Activated CD4-positive, alpha-beta memory T cell treated with anti-CD3 and anti-CD28 coated beads for 36 hours (primary cell): ENCODE measurements at places on chromosomes 4 and X. TPM values are rescaled to one million over a fixed set of nuclear protein-coding genes. Genes with fewer than 3 reads are reported as not detected.

Gene TLR10
- 0.05 TPM for total RNA-seq

Gene KCND1
- 2.5 TPM for total RNA-seq

Gene TBX22
- total RNA-seq = not detected

DNA sequence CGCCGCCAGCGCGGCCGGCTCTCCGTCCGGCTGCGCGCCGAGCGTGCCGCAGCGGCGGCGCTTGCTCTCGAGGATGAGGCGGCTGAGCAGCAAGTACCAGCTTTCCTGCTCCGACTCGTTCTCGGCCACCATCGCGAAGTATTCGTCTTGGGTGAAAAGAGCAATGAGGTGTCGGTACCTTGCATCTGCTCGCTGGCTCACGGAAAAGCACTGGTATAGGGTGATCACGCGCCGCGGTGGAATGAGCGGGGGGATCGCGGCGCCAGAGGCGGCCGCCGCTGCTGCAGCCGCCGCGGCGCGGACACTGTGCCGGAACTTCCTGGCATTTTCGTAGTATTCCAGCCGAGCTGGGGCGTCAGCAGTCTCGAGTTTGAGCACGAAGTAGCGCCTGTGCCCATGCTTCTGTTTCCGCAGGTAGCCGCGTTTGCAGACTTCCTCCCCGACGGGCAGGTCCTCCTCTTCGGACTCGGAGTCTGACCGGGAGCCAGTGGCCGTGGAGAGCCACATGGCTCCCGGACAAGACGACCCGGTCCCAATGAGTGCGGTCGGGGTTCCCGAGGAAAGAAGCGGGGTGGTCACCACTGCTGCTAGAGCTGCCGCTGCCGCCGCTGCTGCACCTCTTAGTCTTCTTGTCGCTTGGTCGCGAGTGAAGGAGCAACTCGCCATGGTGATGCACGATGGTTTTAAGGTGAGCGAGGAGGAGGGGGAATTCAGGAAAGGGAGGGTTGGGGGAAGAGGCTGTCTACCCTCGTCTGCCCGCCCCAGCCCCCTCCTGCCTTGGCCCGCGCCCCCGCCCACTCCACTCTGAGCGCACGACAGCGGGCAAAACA, 469 bp downstream of the IRS4 start:
- DNase-seq = no peak

- no peak for DNase-seq
Observed at GRCh38 chr4:109243871-109244270, 58.6 kb downstream of the COL25A1 start.

DNA sequence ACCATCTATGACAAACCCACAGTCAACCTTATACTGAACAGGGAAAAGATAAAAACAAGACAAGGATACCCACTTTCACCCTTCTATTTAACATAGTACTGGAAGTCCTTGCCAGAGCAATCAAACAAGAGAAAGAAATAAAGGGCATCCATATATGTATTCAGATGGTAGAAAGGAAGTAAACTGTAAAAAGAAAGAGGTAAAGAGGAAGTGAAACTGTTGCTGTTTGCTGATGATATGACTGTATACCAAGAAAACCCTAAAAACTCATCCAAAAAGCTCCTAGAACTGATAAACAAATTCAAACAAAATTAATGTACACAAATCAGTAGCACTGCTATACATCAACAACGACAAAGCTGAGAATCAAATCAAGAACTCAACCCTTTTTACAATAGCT, 538.7 kb upstream of the PABPC4L start:
- DNase-seq = no peak

GRCh38 chr4:78155616-78156105, 98.5 kb downstream of the FRAS1 start:
- no peak for DNase-seq
